ENCODE measurements at places on chromosomes 4 and X.

DNA sequence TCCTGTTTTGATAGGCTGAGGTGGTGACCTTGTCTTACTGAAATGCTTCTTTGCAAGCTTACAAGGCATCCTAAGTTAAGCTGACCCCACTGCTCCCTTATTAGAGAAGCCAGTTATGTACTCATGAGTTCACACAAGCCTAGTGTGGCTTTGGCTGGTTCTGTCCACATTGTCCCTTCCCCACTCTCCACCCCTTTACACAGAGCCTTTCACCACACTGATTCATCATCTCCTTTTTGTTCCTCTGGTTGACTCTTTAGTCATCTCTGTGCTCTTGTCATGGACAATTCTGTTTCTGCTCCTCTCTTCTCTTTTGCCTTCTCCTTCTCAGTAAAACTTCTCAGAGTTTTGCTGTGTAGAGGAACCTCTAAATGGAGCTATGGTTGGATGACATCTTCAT lies 4.9 kb downstream of the CHRNA9 start:
- no peak for DNase-seq

- DNase-seq: peak; percentile 3
Measured at GRCh38 chrX:126137899-126138298, 28.2 kb downstream of the DCAF12L2 start.

- DNase-seq: no peak
Measured at GRCh38 chr4:162959046-162959445, 207.6 kb downstream of the NAF1 start.

DNA sequence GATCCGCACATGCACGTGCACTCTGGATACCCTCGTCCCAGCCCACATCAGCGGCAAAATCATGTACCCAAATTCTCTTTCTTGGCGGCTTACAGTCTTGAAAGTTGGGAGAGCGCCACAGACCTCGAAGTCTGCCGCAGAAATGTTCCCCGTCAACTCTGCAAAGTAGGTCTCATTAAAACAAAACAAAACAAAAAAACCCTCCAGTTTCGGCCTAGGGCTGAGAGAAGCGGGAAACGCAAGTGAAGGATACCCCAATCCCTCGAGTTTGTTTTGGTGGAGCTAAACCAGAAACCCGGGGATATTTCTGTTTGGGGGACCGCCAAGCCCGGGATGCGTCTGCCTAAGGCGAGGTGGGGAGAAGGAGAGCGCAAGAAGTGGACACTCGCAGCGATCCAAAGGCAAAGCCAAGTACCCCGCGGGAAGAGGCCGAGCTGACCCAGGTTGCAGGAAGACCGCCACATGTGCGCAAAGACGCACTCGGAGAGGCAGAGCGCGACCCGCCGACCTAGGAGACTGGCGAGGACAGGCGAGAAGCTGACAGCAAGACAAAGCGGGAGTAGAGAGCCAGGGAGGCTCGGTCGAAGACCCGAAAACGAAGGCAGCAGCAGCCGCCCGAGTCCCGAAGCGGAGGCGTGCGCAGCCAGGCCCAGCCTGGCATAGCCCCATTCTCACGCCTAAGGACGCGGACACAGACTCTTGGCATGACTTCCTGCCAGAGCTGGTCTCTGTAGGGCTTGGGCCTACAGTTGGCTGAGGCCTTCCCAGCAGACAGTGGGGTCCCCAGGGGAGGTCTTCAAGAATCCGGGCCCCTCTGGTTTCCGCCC lies 49.6 kb upstream of the BCOR start:
- no peak for DNase-seq

GRCh38 chr4:8332038-8332857 lies 62.7 kb downstream of the HTRA3 start:
- DNase-seq: no peak

GRCh38 chrX:41733939-41734338 lies 10.0 kb downstream of the GPR82 start:
- DNase-seq: no peak

DNA sequence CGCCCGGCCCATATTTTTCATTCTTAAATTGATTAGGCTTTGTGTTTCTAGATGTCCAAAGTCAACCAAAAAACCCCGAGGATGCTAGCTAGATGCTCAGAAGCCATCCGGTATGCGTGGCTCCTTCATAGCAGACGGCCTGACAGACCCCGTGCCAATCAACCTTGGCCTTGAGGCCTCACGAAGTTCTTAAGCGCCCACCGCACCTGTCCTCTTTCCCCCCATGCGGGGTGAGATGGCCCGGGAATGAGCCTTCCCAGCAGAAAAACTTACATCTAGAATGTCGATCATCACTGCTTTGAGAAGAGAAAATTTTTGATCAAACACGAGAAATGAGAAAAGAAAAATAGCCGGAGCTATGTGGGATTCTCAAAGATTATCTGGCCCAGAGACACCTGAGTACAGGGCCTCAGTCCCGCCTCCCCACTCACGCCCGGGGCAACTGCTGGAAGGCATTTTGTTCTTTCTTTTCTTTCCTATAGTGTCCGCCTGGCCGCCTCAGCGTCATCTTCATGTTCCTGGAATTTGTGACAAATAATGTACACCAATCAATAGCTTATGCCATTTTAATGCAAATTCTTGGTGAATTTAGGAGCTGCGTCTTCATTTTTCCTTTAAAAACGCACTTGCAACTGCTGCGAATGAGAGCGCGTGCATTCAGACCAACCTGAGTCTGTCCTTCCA lies 1.6 kb upstream of the NAT8L start:
- DNase-seq: no peak

- no peak for DNase-seq
Measured at GRCh38 chrX:14411326-14411725, 118.0 kb upstream of the GLRA2 start.

- no peak for DNase-seq
Measured at GRCh38 chr4:1907848-1908525, 36.8 kb downstream of the NSD2 start.

DNA sequence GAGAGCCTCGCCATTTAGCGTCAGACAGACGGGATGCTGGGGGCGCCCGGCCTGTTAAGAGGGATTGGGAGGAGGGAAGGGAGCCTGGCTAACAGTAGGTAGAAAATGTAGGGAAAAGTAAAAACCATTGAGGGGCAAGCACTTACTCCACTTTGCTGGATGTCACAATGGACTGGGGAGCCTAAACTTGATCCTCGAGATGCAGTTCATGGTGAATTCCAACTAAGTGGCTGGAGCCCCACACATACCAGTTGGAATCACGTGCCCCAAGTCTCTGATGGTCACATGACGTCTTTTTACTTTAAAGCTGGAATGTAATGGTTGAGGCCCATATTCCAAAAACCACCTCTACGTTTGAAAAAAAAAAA lies 1.5 kb downstream of the PLS3 start:
- DNase-seq: no peak

DNA sequence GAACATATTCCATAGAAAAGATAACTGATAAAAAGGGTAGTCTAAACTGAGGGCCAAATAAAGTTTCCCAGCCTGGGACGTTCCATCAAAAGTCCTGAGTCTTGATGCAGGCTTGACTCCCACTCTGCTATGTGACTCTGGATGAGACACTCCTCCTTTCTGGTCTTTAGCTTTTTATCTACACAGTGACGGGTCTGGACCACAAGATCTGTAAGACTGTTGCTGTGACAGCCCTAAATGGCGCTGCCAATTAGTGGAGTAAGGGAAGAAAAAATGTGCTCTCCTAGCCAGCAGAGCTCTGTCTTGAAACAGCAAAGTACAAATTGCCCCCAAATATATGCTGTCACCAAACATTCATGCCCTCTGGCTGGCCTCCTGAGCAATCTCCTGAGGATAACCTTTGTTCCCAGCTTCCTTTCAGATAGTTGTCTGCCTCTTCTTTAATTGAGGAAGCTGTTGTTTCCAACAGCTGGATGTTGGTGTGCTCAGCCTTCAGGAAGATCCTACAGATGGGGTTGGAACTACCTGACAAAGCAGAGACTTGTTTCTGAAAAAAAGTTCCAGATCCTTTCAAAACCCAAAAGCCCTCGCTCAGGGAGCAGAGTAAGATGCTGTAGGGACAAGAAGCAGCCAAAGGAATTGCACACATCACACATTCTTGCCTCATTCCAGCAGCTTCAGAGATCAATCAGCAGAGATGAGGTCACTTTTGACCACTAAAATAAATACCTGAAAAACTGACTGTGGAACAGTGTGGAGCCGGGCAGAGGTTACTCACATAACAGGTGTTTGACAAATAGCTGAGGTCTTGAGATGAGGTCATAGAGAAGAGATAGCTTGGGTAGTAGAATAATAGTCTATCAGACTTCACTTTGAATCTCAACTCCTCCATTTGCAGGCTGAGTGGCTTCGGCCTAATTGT lies 383.4 kb upstream of the FGF13 start:
- no peak for DNase-seq

- no peak for DNase-seq
Measured at GRCh38 chrX:1614927-1615326, at the start of gene ASMT. Gene ASMT, plus strand, starts transcription at chrX:1615059. Its CDS starts 141 bp downstream, at chrX:1615200.

- no peak for DNase-seq
Measured at GRCh38 chr4:186647821-186648220, 75.8 kb downstream of the FAT1 start.

DNA sequence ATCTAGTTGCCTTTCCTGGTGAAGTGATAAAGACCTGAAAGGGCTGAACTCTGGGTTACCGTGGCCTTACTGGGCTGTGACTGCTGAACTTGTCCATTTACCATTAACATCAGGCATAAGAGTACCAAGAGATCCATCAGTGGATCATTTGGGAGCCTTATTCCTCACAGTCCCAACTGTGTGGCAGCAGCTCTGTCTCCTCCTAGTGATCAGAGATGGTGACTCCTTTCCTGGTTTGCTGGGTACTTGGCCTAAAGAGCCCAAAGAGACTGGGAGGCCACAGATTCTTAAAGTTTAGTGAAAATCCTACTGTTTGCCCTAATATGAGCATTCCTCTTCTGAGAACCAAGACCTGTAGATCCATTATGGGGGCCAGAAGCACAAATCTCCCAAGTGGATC lies 56.3 kb upstream of the ATP6AP2 start:
- no peak for DNase-seq

GRCh38 chr4:168569931-168570276 lies 73.1 kb downstream of the PALLD start:
- no peak for DNase-seq

- DNase-seq: no peak
Measured at GRCh38 chrX:46710425-46710824, 48.5 kb downstream of the SLC9A7 start.

All from hematopoietic multipotent progenitor cell treated with erythropoietin and hydrocortisone succinate and interleukin-3 and kit ligand, for 6 days (in vitro differentiated cells).